ENCODE measurements at places on chromosomes 5 and 9.

GRCh38 chr9:90720621-90721265 lies 78.1 kb upstream of the DIRAS2 start:
- no peaks in the 10 kb centered on the region for H3K27me3 ChIP-seq
- H3K4me3 ChIP-seq = no peak overlapping the region
- no peaks in the 10 kb centered on the region for H3K36me3 ChIP-seq
- no peak for DNase-seq
- no peaks in the 10 kb centered on the region for H3K4me1 ChIP-seq

DNA sequence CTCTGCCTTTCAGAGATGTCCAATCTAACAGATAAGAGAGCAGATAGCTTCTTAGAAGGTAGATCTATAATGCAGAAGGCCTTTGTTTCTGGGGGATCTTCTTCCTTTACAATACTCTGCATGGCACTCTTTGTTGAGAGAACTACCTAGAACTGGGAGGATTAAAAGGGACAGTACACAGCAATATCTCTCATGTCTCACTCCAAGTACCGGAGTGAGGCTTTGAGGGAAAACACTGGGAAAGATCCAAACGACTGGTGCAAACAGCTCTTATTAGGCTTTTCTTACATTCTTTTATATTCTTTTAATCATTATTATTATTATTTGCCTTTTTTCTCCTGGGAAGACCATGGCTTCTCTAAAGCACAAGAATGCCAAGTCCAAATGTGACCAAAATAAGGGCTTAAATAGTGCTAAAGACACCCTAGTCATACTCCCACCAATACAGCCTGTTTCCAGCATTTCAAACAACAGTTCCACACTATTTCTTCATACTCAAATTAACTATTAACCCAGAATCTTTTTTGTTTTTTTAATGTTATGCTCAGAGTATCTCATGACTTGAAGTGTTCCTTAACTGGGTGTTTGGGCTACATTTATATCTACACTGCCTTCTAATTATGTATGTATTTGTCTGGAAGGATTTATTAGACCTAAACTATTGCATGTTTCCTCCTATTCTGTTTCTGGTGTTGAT lies 52.7 kb downstream of the ABHD17B start:
- no peaks in the 10 kb centered on the region for H3K4me1 ChIP-seq
- H3K27me3 ChIP-seq = no peaks in the 10 kb centered on the region
- no peak for DNase-seq
- no peak overlapping the region for H3K4me3 ChIP-seq
- no peaks in the 10 kb centered on the region for H3K36me3 ChIP-seq

DNA sequence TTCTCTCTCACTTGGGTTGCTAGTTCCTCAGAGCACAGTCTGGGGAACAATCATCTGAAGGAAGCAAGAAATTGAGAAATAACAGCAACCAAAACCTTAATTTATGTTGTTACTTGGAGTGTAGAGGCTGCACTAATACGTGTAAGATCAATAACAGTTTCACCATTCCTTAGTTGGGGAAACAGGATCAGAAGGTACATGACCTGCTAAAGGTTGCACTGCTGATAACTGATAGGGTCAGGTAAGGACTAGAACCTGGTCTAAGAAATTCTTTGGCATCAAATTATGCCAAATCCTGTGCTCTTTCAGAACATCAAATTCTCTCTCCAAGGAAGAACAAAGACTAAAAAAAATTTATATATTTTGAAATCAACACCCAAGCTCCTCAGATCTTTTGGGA lies 278.6 kb upstream of the C9orf72 start:
- H3K4me1 ChIP-seq = no peaks in the 10 kb centered on the region
- no peaks in the 10 kb centered on the region for H3K27me3 ChIP-seq
- no peaks in the 10 kb centered on the region for H3K36me3 ChIP-seq
- no peak overlapping the region for H3K4me3 ChIP-seq
- H3K27ac ChIP-seq = no peak overlapping the region

GRCh38 chr5:62542720-62543119 lies 35.9 kb upstream of the LRRC70 start:
- no peak overlapping the region for H3K4me3 ChIP-seq
- H3K27me3 ChIP-seq = no peaks in the 10 kb centered on the region
- no peaks in the 10 kb centered on the region for H3K4me1 ChIP-seq
- H3K27ac ChIP-seq = no peak overlapping the region
- no peak for DNase-seq

- H3K4me3 ChIP-seq = no peak overlapping the region
- DNase-seq = no peak
- no peaks in the 10 kb centered on the region for H3K27me3 ChIP-seq
- H3K36me3 ChIP-seq = no peaks in the 10 kb centered on the region
- H3K4me1 ChIP-seq = no peaks in the 10 kb centered on the region
Measured at GRCh38 chr5:54215233-54215736, 95.1 kb downstream of the ARL15 start.

DNA sequence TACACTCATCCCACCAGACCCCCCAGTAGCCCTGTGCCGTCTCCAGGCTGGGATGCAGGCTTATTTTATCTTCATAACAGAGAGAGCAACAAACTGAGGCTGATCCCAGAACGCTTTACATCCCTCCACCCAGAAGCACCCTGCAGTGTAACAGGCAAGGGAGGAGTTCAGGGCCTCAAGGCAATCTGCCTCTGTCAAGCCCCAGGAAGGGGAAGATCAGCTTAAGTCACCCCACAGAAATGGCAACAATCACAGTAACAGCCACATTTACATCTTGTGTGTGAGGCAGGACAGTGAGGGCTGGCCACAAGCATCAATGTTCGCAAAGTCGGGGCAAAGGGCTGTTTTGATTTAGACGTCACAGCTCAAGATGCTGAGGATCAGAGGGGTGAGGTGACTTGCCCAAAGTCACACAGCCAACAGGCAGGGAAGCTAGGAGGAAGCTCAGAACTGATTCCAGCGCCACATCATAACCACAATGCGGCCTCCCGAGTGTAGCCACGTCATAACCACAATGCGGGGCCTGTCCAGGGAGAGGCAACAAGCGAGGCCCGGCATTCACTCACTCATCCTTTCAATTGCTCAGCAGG lies 14.4 kb downstream of the STK10 start:
- H3K4me3 ChIP-seq = no peak overlapping the region
- DNase-seq = no peak
- H3K27me3 ChIP-seq = no peaks in the 10 kb centered on the region
- H3K36me3 ChIP-seq = no peaks in the 10 kb centered on the region

DNA sequence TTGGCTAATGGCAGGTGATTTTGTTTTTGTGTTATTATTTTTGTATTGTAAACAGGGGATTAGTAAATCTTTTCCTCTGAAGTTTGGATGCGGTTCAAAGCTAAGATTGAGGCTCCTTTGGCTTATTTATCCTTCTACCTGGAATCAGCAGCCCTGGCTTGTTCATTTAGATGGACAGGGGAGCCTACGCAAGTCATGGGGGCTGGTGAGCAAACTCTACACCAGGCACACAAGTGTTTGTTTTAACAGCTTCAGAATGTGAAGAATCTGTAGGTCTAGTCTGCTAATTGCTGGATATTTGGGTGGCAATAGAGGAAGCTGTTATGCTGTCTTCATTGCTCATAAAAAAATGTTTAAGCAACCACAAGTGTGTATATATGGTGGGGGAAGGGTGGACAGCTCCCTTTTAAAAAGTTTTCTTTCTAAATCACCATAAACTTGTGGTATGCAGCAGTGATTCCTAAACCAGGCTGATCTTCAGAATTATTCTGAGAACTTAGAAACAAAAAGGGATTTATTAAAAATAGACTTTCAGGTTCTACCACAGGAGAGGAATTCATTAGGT lies 20.7 kb downstream of the ZNF462 start:
- DNase-seq = no peak
- no peak overlapping the region for H3K27ac ChIP-seq
- no peaks in the 10 kb centered on the region for H3K36me3 ChIP-seq
- H3K4me3 ChIP-seq = no peak overlapping the region

DNA sequence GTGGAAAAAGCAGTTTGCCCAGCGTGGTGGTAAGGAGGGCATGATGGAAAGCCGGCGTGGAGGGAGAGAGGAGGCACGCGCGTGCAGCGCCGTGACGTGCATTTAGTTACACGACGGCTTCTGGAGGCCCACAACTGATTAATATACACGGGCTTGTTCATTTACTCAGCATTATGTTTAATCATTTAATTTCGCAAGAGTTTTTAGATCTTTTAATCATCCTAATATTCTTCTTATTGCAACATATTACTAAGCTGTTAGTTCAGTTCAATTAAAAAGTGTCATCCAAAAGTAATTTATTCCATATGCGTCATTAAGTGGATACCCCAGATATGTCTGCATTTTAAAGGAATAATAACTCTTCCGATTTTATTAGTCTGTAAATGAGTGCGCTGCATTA lies 220.5 kb downstream of the HSPA4 start:
- no peaks in the 10 kb centered on the region for H3K36me3 ChIP-seq
- no peak overlapping the region for H3K27ac ChIP-seq
- H3K27me3 ChIP-seq = peaks cover 3% of the 10 kb centered on the region
- H3K4me1 ChIP-seq = no peaks in the 10 kb centered on the region
- no peak overlapping the region for H3K4me3 ChIP-seq
- no peak for DNase-seq

DNA sequence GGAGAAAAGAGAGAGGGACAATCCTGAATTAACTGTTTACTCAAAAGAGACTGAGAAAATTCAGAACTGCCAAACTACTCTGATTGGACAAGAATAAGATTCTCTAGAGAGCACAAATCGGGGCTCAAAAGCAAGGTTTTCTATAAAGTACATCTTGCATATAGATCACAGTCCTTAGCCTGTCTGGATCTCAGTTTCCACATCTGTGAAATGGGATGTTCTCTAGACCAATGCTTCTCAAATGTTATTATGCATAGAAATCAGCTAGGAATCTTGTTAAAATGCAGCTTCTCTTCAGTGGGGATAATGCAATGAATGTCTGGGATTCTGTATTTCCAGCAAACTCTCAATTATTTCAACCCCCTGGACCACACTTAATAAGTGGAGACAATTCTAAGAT lies 231.6 kb downstream of the ESM1 start:
- DNase-seq = no peak
- H3K4me3 ChIP-seq = no peak overlapping the region
- no peaks in the 10 kb centered on the region for H3K36me3 ChIP-seq
- H3K27ac ChIP-seq = no peak overlapping the region
- no peaks in the 10 kb centered on the region for H3K4me1 ChIP-seq

GRCh38 chr9:1707291-1707690 lies 307.9 kb upstream of the SMARCA2 start:
- no peak overlapping the region for H3K27ac ChIP-seq
- no peak for DNase-seq
- no peaks in the 10 kb centered on the region for H3K27me3 ChIP-seq
- H3K4me3 ChIP-seq = no peak overlapping the region
- no peaks in the 10 kb centered on the region for H3K36me3 ChIP-seq
- no peaks in the 10 kb centered on the region for H3K4me1 ChIP-seq

Measured in prostate gland (tissue), 2 donors.